NCI-H1417 (cell line): ENCODE measurements at places on chromosomes 4 and X.
A peak's percentile ranks its signal among the peaks of the same experiment; 100 is the strongest.

DNA sequence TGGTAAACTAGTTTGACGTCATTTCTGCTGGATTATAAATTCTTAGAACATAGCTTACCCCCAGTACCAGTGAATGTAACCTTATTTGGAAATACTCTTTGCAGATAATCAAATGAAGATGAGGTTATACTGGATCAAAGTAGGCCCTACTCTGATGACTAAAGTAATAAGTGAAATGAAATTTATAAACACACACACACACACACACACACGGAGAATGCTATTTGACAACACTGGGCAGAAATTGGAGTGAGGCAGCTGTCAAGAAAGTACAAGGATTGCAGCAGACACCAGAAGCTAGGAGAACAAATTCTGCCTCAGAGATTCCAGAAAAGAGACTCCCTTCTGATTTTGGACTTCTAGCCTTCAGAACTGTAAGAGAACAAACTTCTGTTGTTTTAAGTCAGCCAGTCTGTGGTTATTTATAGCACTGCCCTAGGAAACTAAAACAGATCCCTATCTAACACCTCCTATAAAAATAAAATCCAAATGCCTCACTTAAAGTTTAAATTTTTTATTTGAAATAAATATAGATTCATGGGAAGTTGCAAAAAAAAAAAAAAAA lies 448.6 kb downstream of the PCDH18 start:
- DNase-seq = no peak

GRCh38 chrX:113726898-113727297 lies 857.0 kb upstream of the HTR2C start:
- no peak for DNase-seq

- DNase-seq = no peak
These were observed 25.4 kb downstream of the DIAPH2 start for GRCh38 chrX:96710031-96710430.

GRCh38 chrX:140229191-140229590 lies 263.9 kb upstream of the CXorf66 start:
- DNase-seq = no peak

GRCh38 chr4:128068918-128069317 lies 7.8 kb downstream of the LARP1B start:
- no peak for DNase-seq

DNA sequence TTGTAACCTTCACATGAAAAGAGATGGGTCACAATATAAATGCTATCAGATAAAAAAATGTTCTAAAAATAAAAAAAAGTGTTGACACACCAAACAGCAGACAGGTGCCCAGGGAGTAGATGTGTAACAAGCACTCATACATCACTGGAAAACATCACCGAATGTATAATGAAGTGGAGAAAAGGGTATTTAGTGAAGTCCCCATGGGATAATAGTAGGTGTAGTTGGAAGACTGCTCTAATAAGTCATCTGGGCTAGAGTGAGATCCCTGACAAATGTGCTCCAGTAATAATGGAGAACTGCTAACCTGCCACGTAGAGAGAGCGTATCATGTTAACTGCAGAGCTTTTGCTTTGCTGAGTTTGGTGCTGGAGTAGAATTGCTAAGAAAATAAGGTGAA lies 152.0 kb downstream of the GRIA2 start:
- peak; percentile 60 for DNase-seq

DNA sequence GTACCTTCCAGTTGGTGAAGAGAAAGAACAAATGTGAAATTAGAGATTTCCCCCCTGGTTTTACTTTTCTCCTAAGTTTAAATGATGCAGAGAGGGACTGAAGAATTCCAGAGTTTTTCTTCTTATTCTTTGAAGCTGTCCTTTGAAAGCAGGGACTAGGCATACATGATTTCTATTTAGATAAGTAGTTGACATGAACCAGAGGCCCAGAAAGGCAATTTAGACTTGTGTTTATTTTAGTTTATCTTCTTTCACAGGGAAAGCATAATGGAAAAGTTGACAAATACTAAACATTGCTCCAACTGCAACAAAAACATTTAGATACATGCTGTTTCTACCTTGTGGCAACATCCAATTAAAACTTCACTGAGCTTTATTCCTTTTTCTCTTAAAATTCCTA lies 32.0 kb downstream of the PTPN13 start:
- DNase-seq = no peak

GRCh38 chr4:52212702-52213101 lies 161.6 kb downstream of the SPATA18 start:
- no peak for DNase-seq

DNA sequence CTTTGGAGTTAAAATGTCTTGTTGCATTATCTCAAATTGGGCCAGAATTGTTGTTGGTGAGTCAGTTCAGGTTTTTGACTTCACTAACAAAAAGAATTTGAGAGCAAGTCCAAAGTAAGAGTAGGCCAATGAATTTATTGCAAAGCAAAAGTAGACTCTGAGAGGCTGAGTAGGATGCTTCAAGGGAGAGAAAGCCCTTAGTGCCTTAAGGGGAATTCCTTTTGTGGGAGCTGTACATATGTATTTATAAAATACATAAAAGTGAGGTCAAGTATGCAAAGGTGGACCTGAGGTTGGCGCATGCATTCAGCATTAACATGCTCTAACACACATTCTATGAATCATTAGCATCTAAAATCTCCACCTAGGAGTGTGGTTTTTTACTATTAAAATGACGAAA lies 565.4 kb downstream of the GRXCR1 start:
- DNase-seq = no peak

DNA sequence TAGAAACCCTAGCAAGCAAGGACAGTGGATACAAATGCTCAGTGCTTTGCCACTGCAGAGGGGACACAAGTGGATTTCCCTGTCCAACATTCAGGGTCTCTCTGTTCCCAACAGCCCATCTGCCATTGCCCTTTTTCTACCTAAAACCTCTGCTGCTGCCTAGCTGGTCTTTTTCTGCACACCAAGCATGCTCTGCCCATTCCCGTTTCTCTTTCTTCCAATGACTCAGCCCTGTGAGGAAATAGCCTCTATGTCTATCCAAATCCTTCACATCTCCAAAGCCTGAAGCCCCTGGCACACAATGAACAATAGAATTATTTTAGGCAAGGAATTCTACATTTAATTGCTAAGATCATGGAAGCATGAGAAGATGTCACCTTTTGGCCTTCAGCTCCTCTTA lies 5.7 kb upstream of the AMELX start:
- no peak for DNase-seq

DNA sequence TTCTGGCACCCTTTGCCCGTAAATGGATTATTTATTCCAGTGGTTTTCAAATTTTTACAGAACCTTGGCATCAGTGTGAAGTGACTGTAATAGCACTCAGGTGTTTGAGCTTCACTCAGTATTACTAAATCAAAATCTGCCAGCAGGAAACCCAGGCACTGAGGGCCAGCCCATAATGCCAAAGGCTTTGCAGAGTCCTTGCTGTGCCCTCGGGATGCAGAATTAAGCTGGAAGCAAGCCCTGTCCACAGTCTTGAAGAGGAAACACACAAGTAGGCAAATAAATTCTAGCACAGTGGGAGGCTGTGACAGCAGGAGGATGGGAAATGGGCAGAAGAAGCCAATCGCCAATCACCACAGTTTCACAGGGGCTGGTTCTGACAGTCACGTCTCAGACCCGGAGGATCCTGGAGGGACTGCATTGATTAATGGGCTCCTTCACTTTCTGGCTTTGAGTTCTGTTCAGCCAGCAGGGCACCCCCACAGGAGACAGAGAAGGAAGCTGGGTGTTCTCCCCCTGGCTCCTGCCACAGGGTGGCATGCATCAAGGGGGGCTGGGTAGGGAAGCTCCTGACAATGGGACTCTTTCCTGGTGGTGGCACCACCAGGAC lies 138.8 kb downstream of the MTNR1A start:
- no peak for DNase-seq

DNA sequence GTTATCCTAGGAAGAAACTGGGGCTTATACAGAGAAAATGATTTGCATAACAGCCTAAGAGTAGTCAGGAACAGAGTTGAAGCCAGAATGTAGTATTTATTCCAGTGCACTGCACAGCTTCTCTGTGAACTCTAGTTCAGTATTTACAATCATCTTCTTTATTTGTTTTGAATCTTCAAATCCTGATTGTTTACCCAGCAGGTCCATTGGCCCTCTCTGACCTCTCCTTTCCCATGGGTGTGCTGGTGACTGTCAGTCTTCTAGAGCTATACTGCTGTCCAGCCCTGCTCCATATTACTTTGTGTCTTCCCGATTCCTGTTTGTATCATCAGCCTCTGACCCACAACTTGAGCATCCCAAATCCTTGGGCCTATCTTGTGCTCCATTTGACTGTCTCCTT lies 301.9 kb upstream of the HS3ST1 start:
- DNase-seq = no peak

- peak; percentile 78 for DNase-seq
These were observed 3.5 kb downstream of the BCOR start for GRCh38 chrX:40094041-40094899.

DNA sequence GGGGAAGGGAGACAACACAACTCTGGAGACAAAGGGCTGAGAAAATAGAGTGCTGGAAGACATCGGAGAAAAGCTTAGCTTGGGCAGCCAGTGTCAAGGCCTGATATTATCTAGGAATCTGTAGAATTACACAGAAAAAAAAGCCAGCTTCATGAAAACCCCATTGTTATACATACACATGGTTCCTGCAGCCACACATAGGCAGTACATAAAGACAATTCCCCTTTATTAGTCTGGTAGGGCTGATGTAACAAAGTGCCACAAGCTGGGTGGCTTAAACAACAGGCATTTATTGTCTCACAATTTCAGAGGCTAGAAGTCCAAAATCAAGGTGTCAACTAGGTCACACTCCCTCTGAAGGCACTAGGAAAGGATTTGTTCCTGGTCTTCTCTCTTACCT lies 503.5 kb downstream of the MID1IP1 start:
- no peak for DNase-seq

- DNase-seq = no peak
These were observed 246.0 kb downstream of the FBXW7 start for GRCh38 chr4:152289941-152290340.

- no peak for DNase-seq
These were observed 552.6 kb downstream of the PCDH19 start for GRCh38 chrX:99857455-99857854.

DNA sequence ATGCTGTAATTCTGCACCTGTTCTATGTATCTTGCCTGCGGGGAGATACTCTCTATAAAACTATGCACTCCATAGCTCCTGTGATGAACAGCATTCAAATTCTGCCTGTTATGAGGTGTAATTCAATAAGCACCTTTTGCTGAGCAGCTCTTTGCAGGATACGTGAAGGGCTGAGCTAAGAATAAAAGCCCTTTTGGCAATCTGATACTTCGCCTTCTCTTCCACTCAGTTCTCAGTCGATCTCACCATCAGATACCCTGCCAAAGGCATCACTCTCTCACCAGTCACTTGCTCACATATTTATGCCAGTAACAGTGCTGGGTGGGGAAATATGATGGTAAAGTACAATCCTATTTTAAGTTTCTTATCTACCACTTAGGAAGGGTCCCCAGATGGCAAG lies 67.2 kb downstream of the RPS3A start:
- DNase-seq = peak; percentile 7

DNA sequence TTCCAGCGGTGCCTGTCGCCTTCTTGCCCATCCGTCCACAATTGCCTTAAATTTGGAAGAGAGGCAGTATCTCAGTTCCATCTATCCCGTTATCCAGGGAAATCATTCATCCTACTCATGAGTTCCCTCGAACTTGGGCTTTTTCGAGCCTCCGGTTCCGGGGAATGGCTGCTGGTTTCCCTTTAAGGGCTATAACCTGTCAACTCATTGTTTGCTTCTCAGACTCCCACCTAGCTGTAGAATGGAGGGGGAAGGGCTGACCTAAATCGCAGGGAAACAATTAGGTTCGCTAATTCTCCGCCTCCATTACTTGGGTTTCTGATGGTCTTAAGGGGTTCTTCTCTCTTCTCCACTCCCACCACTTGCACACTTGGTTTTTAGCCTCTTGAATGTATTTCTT lies 1.2 kb downstream of the UCHL1 start:
- no peak for DNase-seq

- peak; percentile 67 for DNase-seq
These were observed 723 bp downstream of the MORC4 start for GRCh38 chrX:106999002-106999975.

GRCh38 chrX:20861113-20861512 lies 513.1 kb upstream of the CNKSR2 start:
- DNase-seq = no peak
